ENCODE measurements at places on chromosomes 16 and 17.

DNA sequence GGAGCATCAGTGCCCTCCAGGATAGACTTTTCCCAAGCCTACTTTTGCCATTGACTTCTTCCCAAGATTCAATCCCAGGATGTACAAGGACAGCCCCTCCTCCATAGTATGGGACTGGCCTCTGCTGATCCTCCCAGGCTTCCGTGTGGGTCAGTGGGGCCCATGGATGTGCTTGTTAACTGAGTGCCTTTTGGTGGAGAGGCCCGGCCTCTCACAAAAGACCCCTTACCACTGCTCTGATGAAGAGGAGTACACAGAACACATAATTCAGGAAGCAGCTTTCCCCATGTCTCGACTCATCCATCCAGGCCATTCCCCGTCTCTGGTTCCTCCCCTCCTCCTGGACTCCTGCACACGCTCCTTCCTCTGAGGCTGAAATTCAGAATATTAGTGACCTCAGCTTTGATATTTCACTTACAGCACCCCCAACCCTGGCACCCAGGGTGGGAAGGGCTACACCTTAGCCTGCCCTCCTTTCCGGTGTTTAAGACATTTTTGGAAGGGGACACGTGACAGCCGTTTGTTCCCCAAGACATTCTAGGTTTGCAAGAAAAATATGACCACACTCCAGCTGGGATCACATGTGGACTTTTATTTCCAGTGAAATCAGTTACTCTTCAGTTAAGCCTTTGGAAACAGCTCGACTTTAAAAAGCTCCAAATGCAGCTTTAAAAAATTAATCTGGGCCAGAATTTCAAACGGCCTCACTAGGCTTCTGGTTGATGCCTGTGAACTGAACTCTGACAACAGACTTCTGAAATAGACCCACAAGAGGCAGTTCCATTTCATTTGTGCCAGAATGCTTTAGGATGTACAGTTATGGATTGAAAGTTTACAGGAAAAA lies 9.7 kb upstream of the CYLD start:
- DNase-seq, result no peak

GRCh38 chr17:1371893-1372590 lies 28.0 kb downstream of the YWHAE start:
- no peak for DNase-seq

DNA sequence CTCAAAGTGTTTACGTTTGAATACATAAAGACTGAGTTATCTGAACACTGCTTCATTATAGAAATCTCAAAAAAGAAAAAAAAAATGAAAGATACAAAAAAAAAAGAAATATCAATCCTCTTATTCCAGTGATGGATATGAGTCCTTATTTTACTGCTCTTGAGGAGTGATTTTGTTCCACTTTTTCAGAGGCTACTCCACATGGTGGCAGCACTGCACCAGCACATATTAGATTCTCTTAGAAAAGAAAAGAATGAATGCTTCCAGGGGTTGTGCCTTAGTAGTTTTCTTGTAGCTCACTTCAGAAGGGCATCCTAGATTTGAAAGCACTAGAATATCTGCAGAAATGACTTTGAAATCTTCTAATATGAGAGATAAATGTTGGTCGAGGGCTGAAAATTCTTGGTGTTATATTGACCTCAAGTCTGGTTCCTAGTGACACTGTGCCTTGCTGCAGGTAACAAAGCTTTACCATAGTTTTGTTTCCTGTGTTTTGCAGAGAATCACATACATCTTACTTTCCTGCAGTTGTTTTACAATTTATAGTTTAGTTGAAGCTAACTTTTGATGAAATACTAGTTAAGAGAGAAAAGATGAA lies 25.9 kb downstream of the AP2B1 start:
- DNase-seq, result no peak

GRCh38 chr16:26365161-26365940 lies 673.6 kb downstream of the HS3ST4 start:
- no peak for DNase-seq

- DNase-seq, result no peak
Measured at GRCh38 chr16:86893506-86893905, 315.2 kb downstream of the FOXL1 start.

DNA sequence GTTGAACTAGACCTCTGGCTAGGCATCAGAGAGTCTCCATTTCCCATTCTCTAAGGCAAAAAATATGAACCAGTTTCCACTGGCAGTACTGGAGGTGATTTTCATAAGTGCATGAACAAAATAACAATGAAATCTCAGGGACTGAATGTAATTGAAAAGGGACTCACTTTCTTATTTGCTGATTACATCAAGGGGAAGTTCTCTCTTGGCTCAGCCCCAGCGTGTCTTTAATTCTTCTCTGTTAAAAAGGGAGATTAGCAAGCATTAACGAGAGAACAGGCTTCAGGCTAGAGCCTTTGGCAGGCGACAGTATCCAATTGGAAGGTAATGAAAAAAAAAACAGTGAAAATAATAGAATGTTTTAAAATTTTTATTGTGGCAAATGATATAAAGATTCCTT lies 34.0 kb upstream of the ADAMTS18 start:
- no peak for DNase-seq

GRCh38 chr17:27303734-27304133 lies 9.8 kb downstream of the WSB1 start:
- no peak for DNase-seq

GRCh38 chr17:43698678-43699437 lies 37.1 kb upstream of the MEOX1 start:
- no peak for DNase-seq

GRCh38 chr16:58678716-58679115 lies 5.9 kb downstream of the SLC38A7 start:
- DNase-seq, result no peak

DNA sequence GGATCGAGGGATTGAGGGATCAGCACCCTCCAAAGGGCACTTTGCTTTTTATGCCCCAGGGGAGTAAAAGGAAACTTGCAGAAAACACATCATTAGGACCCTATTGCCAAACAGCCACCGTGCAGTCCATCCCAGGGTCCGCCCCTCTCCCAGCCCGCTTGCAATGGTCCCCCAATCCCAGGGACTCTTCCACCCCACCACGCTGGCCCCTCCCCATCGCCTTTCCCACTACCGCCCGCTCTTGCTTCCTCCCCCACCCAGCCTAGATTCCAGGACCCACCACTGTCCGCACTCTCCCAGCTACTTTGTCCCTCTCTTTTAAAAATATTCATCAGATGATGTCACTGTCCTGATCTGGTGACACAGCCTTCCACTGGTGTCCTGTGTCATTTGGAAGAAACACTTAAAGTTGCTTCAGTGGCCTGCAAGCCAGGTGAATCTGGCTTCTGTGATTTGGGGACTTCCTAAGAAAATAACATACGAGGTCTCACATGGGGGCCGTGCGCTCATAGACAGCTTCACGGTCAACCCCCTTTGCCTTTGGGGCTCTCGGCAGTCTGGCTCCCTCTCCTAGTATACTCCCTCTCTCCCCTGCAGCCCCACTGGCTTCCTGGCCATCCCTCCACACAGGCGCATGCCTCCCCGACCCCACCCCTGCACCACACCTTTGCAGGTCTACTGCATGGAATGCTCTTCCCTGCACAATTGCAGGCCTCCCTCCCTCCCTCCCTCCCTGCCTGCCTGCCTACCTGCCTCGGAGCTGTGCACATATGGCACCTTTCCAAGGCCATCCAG lies 127.9 kb downstream of the RBFOX3 start:
- no peak for DNase-seq

- no peak for DNase-seq
Measured at GRCh38 chr17:17361867-17362539, 58.8 kb downstream of the NT5M start.

DNA sequence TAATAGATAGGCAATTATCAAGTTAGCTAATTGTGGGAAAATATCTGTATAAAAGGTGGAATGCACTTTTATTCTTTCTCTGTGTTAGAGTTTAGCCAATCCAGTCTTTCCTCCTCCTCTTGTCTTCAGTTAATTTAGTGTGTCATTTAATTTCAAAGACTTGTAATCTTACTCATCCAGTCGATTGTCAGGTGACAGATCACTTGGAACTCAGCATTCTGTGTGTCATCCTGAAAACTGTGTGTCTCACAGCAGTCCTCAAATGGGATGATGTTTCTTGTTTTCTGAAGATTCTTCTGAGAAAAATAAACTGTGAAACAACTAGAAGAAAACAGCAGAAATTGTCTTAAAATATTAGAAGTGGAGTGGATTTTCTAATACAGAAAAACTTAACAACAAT lies 290 bp upstream of the KRTAP4-1 start:
- no peak for DNase-seq

- no peak for DNase-seq
Measured at GRCh38 chr16:83802554-83803205, 5.1 kb upstream of the HSBP1 start.

DNA sequence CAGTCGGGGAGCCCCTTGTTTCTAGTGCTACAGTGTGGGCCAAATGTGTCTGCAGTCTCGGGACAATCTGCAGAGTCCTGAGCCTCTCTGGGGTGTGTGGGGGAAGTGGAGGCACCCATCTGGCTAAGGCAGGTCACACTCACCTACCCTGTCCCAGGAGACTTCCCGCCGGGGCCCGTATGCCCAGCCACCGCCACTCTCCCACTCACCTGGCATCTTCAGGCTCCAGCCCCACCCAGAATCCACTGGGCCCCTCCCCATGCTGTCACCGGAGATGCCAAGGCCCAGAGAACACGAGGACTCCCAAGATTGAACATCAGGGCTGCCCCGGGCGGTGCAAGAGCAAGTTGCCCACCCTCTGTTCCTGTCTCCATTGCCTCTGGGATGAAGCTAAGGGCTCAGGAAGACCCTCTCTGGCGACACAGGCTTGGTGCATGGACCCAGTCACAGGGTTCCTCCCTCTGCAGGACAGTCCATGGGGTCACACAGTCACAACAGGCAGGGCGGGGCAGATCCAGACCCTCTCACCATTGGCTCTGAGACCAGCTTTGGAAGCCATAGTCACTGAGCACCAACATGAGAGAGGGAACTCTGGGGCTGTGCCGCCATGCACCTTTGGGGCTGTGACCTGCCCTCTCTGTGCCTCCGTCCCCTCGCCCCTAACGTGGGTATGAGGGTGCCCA lies 38.1 kb downstream of the SREBF1 start:
- DNase-seq, result no peak

DNA sequence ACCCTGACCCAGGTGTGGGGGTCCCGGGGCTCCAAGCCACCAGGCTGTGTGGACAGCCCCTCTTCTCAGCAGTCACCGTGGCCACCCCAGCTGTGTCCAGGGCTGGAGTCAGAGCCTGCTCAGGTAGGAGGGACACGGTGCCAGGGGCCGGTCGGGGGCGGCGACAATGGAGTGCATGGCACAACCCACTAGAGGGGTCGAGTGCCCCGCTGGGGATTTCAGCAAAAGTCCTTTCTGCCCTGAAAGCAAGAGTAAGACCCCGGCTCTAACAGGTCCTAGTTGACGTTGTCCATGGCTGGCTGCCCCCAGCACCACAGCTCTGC lies 11.3 kb downstream of the UTS2R start:
- DNase-seq, result no peak

DNA sequence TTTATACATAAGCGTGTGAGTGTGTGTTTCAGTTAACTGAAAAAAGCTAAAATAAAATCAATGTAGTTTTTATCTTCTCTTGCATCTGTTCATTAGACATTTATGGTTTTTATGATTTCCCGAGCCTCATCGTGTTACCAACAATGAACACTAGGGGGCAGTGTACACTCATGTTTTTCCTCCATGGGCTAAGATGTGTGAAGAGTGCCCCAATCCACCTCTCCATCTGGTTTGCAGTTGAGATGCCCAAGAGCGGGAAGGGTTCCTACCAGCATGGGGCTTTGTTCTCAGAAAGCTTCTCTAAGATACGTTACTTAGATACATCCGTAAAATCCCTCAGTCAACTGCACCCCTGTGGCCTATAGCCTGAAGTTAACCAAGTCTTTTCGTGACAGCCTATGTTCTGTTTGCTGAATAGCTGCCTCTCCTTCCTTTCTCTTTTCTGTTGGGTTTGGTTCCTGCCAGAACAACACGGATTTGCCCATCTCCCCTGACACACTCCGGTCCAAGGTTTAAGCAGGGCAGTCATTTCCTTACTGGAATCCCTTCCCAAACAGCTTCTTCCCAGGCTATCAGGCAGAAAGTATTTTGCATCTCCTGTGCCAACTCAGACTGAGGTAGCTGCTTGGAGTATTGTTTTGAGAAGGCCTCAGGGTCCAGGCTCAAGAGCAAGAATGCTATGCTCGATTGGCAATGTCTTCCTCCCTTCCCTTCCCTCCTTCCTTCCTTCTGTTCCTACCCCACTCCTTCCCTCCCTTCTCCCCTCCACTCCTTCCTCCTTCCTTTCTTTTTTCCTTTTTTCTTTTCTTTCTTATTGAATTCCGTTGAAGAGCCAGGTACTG lies 12.9 kb upstream of the ELAC2 start:
- no peak for DNase-seq

- DNase-seq, result no peak
Measured at GRCh38 chr16:85824161-85825135, 25.0 kb downstream of the COX4I1 start.

GRCh38 chr17:78172249-78173051 lies 4.1 kb downstream of the SYNGR2 start:
- DNase-seq, result no peak

DNA sequence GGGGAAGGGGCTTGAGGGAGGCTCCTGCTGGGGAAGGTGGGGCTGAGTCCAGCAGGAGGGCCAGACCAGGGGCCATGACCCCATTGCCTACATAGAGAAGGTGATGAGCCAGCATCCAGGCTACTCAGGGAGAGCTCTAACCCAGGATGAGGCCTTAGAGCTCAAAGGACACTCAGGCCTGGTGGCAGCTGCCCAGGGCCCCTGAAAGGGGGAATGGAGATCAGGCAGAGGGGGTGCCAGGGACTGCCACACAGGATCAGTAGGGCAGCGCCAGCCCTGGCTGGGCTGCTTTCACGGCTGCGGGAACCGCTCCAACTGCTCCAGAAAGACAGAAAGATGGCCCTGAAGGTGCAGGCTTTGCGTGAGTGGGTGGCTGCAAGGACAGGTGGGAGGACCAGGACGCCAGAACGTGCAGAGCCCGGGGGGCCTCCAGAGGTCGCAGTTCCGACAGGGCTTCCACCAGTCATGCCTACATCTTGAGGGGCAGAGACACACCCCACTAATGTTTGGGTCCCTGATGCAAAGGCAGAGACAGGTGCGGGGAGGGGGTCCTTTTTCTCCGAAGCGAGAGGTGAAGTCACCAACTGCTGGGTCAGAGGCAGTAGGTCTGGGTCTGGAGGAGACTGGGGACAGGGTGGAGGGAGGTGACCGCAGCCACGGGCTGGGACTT lies 882 bp upstream of the ATP6V0C start:
- DNase-seq, result no peak

DNA sequence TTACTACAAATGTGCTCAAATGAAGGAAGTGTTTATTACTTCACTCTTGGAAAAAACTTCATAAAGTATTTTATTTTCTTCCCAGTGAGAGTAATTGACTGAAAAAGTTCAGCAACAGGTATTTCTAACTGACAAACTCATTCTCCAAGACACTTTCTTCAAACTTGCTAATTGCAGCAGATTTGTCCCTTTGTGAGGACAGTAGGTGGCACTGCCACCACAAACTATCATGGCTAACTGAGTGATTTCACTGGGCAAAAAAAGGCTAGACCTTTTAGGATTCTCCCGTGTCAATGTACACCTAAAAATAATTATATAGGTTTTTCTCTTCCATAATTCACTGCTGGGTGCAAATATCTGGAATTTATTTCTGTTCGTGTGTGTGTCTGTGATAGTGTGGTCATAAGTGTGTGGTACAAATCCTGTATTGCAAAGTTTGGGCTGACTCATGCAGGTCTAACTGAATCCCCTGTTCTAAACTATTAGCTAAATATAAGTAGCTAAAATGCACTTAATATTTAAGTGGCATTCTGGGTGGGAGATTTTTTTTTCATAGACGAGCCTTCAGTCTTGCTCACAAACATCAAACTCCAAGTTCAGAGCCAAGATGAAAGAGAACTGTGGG lies 3.9 kb downstream of the HS3ST3A1 start:
- DNase-seq, result no peak

- DNase-seq, result no peak
Measured at GRCh38 chr17:81656118-81656743, at the start of gene PDE6G. TSS of gene PDE6G (minus strand) at chr17:81656542. CDS start at chr17:81653305, 3,237 bp downstream.

GRCh38 chr16:46947900-46948547 lies 25.4 kb downstream of the DNAJA2 start:
- DNase-seq, result no peak
